ENCODE measurements at places on chromosomes 3 and 15. TPM values are rescaled to one million over a fixed set of nuclear protein-coding genes. Genes with fewer than 3 reads are reported as not detected.

Gene SUCLG2
- 13.1 TPM for total RNA-seq

Gene EFCAB12
- total RNA-seq, result 1.3 TPM

Gene SST
- total RNA-seq, result 10.0 TPM

Gene PIF1
- 5.3 TPM for total RNA-seq

Gene GOLGA6L4
- total RNA-seq, result 3.6 TPM

Gene FRMD5
- total RNA-seq, result 27.9 TPM

Gene CAPN3
- total RNA-seq, result 1.8 TPM

Gene MRPL3
- 86.5 TPM for total RNA-seq

Gene PIGZ
- total RNA-seq, result 3.1 TPM

Gene TGM5
- total RNA-seq, result not detected

Gene GATA2
- 2.0 TPM for total RNA-seq

Gene MME
- total RNA-seq, result 1.8 TPM

Gene CNTN6
- total RNA-seq, result 24.1 TPM

Gene HYAL1
- 2.1 TPM for total RNA-seq

Gene UROC1
- 0.27 TPM for total RNA-seq

Gene PRTG
- total RNA-seq, result 28.8 TPM

Gene FGD5
- total RNA-seq, result 4.7 TPM

Gene SPSB4
- 12.7 TPM for total RNA-seq

Gene LRRK1
- total RNA-seq, result 8.9 TPM

Gene SAMD7
- not detected for total RNA-seq
